Left lung (tissue), 14 donors: ENCODE measurements at places on chromosomes 7 and 10. TPM values are rescaled to one million over a fixed set of nuclear protein-coding genes. Genes with fewer than 3 reads are reported as not detected.

DNA sequence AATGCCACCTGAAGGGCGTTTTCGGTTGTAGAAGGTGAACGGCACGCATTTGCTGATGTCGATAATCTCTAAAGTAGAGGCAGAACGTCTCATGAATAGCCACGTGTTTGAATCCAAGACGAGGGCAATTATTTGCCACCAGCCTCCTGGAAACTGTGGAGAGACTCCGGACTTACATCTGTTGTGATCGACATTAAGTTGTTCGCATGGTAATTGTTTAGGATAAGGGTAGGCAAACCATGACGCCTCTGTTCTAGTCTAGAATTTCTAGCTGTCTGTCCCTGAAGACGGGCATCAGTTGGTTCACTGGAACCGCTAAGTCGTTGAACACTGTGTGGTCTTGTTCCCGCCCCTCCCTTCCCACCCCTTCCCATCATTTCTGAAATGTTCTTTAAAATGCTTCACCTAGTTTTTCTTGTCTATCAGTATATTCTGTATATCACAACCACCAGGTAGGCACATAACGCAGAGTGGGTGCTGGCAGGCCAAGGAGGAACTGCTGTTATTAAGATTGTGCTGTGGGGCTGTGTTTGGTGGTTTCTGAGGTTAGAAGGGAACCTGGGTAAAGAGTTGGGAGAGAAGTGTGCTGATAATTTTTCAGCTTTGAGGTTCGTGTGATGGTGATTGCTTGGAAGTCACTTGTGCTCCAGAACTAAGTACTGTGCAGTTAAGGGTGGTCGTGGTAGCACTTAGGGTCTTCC, 1.2 kb downstream of the UBE3C start:
- peak overlapping the region; percentile 87 for H3K27ac ChIP-seq
- peak overlapping the region; percentile 69 for H3K4me3 ChIP-seq
- peaks cover 15% of the 10 kb centered on the region for H3K4me1 ChIP-seq
- H3K36me3 ChIP-seq = no peaks in the 10 kb centered on the region
- no peak for DNase-seq

GRCh38 chr7:13111230-13111629, 423.8 kb downstream of the ARL4A start:
- H3K27me3 ChIP-seq = no peaks in the 10 kb centered on the region
- H3K27ac ChIP-seq = no peak overlapping the region
- no peak overlapping the region for H3K4me3 ChIP-seq
- H3K36me3 ChIP-seq = no peaks in the 10 kb centered on the region

DNA sequence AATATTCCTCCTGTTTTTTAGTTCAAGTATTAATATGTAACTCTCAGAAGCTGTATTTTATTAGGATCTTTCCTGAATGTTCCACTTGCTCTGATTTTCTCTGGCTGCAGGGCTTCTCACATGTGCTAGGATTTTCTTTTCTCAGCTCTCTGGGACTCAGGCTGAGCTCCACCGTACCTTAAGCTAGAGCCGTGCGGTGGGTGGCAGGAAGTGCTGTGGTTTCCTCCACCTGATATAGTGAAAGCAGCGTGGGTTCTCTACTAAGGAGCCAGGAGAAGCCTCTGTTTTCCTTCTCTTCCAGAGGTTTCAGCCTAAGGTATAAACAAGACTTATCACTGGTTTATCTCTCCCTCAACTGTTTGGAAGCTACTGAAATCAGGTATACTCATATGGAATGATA, 433.6 kb downstream of the NRG3 start:
- H3K4me3 ChIP-seq = no peak overlapping the region
- H3K4me1 ChIP-seq = no peaks in the 10 kb centered on the region
- no peaks in the 10 kb centered on the region for H3K36me3 ChIP-seq
- no peaks in the 10 kb centered on the region for H3K27me3 ChIP-seq
- DNase-seq = no peak
- H3K27ac ChIP-seq = no peak overlapping the region

DNA sequence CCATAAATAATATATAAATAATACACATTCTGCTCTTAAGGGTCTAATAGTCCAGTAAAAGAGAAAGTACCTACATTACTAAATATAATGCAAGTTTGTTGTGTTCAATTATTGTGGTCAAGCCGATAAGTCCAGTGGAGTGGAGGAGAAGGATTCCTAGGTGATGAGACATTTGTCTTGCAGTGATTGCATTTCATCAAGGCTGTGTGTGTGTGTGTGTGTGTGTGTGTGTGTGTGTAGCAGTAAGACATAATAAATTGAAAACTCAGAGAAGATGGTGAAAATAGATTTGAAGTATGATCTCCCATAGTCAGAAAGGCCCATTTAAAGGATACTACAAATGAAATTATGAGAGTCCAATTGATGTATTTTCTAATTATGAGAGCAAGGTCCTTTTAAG, 192.5 kb upstream of the SEMA3C start:
- H3K4me3 ChIP-seq = no peak overlapping the region
- H3K27me3 ChIP-seq = no peaks in the 10 kb centered on the region
- DNase-seq = no peak
- no peaks in the 10 kb centered on the region for H3K4me1 ChIP-seq

EMX2 gene
- total RNA-seq = not detected

DNA sequence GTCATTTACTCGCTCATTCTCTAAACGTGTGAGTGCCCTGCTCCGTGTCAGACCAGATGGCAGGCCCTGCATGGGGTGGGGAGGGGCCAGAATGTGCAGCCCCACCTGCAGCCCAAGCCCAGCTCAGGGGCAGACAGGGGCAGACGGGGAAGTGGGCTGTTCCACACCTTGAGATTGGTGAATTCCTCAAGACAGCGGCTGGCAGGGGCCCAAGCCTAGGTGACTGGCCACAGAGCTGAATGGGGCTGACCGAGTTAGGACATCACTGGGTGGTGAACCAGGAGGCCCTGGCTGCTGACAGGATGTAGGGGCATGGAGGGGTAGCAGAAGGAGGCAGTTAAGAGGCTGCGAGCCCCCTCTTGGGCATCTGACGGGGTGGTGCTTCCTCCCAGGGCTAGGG, 79.1 kb downstream of the MGMT start:
- no peak overlapping the region for H3K4me3 ChIP-seq
- H3K4me1 ChIP-seq = no peaks in the 10 kb centered on the region
- no peaks in the 10 kb centered on the region for H3K27me3 ChIP-seq
- no peak overlapping the region for H3K27ac ChIP-seq
- DNase-seq = no peak

NUTM2B gene
- total RNA-seq = 1.5 TPM

GRCh38 chr10:100009793-100010676, at the start of gene DNMBP:
DNMBP (minus strand) TSS chr10:100009947; CDS start chr10:99972124, 37,823 bp downstream.
- DNase-seq = peak; percentile 96
- H3K27me3 ChIP-seq = no peaks in the 10 kb centered on the region
- peak within 1 kb of the TSS; percentile 83 for H3K27ac ChIP-seq
- H3K4me1 ChIP-seq = peaks cover 8% of the 10 kb centered on the region
- peak within 1 kb of the TSS; percentile 65 for H3K4me3 ChIP-seq

GRCh38 chr7:1700086-1700485, 30.0 kb downstream of the ELFN1 start:
- H3K36me3 ChIP-seq = no peaks in the 10 kb centered on the region
- H3K4me3 ChIP-seq = no peak overlapping the region
- H3K27me3 ChIP-seq = peaks cover 69% of the 10 kb centered on the region
- H3K4me1 ChIP-seq = no peaks in the 10 kb centered on the region
- DNase-seq = peak; percentile 3

DNA sequence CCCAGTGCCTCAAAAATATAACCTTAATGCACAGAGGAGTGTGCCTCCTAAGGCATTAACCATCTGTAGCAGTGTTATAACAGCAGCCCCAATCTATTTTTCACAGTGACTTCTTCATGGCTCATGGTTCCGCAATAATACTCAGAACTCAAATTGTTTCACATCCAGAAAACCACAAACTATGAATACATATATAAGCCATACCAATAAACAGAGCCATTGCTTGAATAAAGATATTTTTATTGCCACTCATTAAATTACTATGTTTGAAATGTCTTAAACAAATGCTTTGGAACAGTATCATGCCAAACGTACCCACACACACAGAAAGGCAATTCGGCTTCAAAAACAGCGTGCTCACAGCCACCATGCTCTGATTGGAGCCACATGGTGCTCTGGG, 629.3 kb upstream of the NRP1 start:
- no peak for DNase-seq
- H3K4me1 ChIP-seq = no peaks in the 10 kb centered on the region
- H3K4me3 ChIP-seq = no peak overlapping the region
- H3K27ac ChIP-seq = no peak overlapping the region
- no peaks in the 10 kb centered on the region for H3K36me3 ChIP-seq

GRCh38 chr7:114921631-114922025, 266 bp upstream of the MDFIC start:
- H3K4me3 ChIP-seq = peak overlapping the region; percentile 73
- H3K27ac ChIP-seq = peak overlapping the region; percentile 92
- peaks cover 35% of the 10 kb centered on the region for H3K4me1 ChIP-seq
- no peaks in the 10 kb centered on the region for H3K36me3 ChIP-seq

GRCh38 chr10:75825235-75825634, 393.8 kb downstream of the LRMDA start:
- H3K4me3 ChIP-seq = no peak overlapping the region
- H3K4me1 ChIP-seq = no peaks in the 10 kb centered on the region
- H3K27ac ChIP-seq = no peak overlapping the region
- no peaks in the 10 kb centered on the region for H3K36me3 ChIP-seq
- no peak for DNase-seq
